ENCODE measurements at places on chromosomes 3 and 15.
A peak's percentile ranks its signal among the peaks of the same experiment; 100 is the strongest.

DNA sequence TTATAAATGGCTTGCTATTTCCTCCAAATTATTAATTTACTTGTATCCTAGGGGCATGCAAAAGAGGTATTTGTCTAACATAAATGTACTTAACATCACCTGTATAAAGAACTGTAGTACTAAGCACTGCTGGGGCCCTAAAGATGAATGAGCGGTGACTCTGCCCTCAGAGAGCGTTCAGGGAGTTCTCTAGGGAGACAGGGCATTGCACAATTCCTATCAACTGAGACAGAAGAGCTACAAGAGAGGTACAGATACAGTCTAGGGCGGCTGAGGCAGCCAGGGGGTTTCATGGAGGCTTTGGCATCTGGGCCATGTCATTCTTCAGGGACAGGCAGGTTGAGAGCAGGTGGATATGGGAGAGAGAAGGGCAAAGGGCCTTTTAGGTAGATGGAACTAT, 39.9 kb upstream of the PARL start:
- no peak for DNase-seq

GRCh38 chr3:19348941-19349564, 200.7 kb downstream of the KCNH8 start:
- no peak for DNase-seq

DNA sequence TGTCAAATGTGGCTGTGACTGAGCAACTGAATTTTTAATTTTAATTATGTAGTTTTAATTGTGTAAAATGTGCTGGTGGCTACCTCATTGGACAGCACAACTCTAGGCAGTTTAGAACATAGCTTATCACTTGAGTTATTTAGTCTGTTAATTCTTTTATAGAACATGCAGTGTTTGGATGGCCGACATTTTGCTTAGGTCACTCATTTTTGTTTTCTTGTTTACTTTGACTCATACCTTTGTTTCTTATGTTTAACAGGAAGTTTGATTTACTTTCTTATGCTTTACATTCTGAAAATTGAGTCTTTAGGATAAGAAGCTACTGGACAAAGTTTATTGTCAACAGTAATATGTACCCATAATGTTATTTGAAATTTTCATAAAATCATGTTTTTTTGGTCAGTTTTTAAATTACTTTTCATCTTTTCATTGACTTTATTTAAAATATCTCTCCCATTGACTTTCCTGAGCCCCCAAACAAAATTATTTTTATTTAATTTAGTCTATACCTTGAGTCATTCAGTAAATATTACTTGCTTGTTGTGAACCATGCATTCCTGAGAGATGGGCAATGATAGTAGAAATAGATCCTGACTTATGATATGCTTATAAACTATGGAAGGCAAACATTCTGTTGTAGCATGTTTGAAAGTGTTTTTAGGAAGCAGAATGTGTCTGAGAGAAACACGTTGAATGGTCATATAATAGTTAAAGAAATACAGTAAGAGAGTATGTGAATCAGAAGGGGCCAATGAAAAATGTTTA, 60.6 kb downstream of the TCF12 start:
- no peak for DNase-seq

DNA sequence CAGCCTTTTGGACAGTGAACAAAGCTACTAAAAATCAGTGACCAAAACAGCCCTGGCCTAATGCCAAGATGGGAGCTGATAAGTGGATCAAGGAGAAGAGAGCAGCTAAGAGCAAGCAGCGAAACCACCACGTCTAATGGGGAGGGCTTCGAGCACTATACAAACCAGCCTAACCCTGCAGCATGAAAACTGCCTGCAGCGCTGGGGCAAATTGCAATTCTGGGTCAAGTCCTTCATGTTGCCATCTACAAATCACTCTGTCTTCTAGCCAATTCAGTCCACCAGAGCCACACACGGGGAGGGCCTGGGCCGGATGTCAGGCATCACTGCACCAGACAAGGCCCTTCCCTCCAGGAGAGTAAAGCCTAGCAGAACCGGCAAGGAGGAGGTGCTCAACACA, 30.5 kb upstream of the SPATA12 start:
- peak; percentile 40 for DNase-seq

GRCh38 chr15:63494408-63494807, 10.0 kb upstream of the USP3 start:
- DNase-seq, result no peak

DNA sequence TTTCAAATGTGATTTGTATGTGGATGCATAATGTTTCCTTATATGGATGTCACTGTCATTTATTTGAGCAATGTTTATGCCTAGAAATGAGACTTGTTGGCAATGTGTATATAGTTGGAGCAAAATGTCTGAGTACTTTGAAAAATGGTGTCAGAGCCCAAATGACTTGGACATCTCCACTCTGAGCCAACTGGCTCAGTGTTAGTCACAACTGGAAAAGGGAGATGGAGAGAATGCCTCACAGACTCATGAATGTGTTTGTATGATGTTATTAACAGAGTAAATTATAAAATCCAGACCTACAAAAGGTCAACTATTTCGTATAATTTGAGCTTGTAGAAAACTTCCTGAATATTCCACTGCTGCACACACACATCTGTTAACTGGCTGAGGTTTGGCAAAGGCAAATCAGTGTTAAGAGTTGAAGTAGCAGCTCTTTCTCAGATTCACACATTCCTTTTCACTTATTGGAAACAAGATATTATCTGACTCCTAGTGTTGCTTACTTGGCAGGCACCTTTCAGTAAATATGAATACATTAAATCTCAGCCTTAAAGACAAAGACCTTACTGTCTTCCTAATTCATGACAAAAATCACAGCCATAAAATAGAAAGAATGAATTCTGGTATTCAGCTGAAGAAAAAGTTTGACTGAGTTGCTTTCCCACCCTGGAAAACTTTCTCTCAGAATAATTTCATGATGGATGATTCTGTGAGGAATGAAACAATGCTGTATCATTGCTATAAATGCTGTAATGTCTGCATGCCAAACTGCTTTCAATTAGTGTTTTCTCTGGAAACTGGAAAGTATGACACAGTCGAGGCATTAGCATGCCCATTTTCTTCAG, 27.0 kb downstream of the ADIPOQ start:
- DNase-seq, result no peak

DNA sequence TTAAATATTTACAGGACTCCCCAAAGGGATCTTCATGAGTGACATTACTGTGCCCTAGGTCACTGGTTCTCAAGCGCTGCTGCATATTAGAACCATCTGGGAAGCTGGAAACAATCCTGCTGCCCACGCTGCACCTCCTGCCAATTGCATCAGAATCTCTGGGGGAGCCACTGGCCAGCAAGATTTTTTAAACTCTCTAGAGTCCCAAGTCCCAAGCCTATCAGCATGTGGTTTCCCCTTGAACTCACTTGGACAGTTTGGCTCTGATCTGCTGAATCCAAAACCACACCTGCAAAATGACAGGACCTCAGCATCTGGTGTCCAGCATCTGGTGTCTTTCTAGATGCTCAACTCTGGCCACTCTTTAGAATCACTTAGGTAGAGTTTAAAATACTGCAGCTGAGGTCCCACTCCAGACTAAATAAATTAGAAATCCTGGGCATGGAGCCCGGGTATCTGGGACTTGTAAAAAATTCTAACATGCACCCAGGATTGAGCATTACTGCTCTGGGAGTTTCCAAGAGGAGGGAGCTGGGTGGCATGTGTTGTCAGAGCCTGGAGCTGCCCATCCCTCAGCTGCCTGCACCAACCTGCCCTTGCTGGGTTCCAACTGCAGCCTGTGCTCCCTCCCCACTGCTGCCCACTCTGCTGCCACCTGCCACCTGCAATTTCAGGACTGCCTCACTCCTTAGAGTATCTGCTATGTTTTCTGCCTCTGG, 311.3 kb downstream of the SLC9A9 start:
- DNase-seq, result no peak

- no peak for DNase-seq
Measured at GRCh38 chr3:50396502-50396901, 37.2 kb upstream of the TMEM115 start.

Measured in mucosa of descending colon (tissue), 3 donors.